ENCODE measurements at places on chromosomes 2 and 18.

GRCh38 chr2:238108423-238109183, 8.5 kb downstream of the ESPNL start:
- no peak for DNase-seq

- DNase-seq, result no peak
These were observed 787 bp downstream of the ERBB4 start for GRCh38 chr2:212537726-212538304.

GRCh38 chr18:74266161-74266560, 25.6 kb downstream of the CYB5A start:
- DNase-seq, result no peak

DNA sequence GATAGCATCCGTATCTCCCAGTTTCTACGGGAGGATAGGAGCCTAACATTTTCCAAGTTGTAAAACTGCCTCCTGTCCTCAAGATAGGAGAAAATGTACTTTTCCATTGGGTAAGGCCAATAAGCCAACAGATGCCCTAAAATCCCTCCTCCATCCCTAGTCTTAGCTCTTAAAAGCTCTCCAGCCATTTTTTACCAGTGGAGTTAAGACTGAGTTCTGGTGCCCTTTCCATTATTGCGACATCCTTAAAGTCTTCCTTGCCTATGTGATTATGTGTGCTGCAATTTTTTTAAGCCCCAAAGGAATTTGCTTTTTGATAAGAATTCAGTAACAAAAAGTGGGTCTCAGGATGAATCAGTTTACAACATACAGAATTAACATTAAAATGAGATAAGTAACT, 33.0 kb downstream of the LINC00305 start:
- no peak for DNase-seq
